ENCODE measurements at places on chromosomes 3 and 15.

GRCh38 chr15:101495334-101496197 lies 6.1 kb upstream of the PCSK6 start:
- DNase-seq: no peak

DNA sequence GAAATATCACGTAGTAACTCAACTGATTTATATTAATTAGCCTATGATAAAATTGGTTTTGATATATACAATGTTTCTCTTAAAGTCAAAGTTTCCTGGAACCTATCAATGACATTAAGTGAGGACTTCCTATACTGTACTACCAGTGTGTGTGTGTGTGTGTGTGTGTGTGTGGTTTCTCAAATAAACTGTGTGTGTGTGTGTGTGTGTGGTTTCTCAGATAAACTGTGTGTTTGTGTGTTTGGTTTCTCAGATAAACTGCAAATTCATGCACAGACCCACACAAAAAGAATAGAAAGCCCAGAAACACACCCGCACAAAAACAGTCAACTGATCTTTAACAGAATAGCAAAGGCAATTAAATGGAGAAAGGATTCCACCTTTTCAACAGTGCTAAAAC lies 14.5 kb upstream of the WDR5B start:
- no peak for DNase-seq

DNA sequence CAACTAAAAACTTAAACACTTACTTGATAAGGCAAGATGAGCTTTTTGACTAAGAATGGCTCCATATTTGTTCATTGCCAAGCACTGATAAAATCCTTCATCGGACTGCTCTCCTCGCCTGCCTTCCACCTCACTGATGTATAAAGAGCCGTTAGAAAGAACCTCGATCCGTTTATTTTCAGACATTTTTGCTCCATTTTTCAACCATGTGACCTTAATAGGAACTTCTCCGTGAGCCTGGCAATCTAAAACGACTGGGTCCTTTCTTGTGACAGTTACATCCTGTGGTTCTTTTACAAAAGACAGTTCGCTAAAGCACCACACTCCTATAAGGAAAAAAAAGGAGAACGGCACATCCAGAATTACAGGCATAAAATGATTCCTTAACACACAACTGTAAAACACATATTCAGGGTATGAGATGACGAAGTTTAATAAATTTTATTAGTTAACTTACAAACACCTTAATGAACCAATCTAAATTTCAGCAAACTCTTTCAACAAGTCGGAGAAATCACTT lies 2.5 kb downstream of the PRTG start:
- no peak for DNase-seq

DNA sequence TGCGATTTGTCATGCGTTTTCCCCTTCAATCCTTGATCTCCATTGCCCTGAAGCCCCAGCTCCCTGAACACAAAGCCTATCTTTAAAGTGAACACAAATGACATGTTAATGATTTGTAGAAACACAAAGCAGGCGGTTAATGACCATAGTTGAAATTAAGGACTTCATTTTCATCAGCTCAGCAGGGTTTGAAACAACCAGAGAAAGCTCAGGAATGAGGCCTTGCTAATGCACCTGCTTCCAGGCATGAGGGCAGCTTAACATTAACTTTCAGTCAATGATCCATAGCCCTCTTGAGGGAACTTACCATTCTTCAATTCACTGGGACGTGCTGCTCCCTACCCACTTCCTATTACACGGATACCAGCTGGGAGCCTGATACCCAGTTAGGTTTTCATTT lies 427.2 kb upstream of the CBLB start:
- DNase-seq: no peak

DNA sequence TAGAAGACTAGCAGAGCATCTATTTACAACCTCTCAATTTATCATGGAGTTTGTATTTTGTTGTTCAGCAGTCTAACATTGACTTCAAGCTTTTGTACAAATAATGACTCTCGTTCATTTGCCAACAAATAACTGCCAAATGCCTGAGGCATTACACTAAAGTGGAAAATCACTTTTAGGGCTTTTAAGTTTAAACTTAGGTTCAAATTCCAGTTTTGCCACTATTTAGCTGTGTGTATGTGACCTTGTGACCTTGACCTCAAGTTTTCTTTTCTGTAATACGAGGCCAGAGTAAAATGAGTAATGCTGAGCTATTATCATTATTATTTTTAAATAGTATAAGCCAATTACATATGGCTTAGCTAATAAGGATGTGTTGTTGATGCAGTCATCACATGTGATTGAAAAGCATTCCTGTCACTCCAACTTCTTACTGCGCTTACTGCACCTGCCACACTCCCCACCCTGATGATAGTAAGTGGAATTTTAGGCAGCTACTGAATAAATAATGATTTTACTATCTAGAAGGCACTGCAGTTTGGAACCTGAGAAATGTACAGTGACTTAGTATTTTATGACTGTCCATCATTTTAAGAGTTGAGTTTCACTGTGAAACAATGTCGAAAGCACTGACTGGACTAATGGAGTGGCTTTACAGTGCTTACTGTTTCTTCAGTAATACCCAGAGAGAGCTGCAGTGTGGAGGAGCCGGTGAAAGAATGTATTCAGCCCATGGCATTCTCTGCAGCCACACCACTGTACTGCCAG lies 16.3 kb downstream of the ARL8B start:
- no peak for DNase-seq

- DNase-seq: no peak
Observed at GRCh38 chr3:114565216-114565615, 271.4 kb downstream of the TIGIT start.

- no peak for DNase-seq
Observed at GRCh38 chr3:72593881-72594397, 254.3 kb downstream of the SHQ1 start.

- DNase-seq: no peak
Observed at GRCh38 chr3:144032531-144033239, 61.1 kb downstream of the DIPK2A start.

DNA sequence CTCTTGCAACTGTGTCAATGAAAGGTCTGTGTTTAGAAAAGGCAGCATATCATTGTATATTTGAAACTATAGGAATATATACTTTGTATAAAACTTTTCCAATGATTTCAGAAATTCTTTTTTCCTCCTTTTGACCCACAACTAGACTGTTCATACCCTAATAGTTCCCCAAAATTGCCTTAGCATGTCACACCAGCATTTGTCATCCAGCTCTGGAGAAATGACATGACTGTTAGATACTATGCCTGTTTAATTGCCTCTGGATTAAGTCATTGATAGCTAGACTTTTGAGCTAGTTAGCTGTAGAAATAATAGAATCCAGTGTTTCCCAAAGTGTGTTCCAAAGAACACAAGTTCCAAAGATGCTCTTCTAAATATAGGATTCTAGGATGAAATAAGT lies 32.4 kb downstream of the B3GALNT1 start:
- DNase-seq: no peak

DNA sequence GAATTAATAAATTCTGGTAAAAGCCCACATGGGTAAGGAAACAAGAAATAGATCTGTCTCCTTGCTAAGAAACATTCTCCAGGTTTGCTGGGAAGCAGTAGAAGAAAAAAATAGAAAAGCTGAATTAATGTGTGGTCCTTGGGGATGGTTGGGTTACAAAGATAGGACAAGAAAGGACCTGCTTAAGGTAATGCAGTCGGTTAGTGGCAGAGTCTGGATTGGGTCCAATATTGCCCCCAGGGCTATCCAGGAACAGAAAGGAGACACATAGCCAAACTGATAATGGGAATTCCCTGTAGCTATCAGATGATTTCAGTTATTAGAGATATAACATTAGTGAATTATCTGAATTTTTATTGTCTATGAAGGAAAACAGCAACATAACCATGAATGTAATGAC lies 584.3 kb downstream of the ROBO1 start:
- DNase-seq: no peak

DNA sequence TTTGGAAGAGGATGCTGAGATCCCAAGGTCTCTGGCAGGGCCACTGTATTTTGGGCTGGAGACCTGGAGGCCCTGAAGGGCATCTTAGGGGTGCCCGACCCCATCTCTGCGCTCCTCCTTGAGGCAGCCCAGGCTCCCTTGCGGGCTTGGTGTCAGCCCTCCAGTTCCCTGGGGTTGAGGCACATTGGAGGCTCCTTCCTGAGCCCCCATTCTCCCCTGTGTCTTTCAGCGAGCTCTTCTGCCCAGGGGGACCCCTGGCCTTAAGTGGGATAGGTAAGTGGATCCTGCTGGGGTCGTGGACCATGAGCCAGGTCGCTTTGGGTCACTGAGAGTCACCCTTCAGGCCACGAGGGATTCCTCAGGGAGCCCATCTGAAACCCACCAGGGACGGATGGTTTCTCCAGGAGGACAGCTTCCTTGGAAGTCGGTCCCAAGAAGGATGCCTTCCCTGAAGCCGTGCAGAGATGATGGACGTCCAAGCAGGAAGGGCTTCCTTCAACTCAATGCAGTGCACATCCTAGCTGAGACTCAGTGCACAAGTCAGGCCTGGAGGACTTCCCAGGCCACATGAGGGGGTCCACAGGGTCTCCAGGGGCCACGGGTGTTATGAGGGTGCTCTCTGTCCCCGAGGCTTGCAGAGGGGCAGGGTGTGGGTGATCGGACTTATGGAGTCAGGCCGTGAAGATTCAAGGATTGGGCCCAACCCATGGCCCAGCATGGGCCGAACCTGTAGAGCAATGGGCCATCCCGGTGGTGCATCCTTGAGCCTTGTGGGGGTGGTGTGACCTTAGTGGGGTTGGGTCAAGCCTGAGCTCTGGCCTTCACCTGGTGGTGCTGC lies 224.3 kb downstream of the SNRPN start:
- DNase-seq: no peak

GRCh38 chr15:80643431-80643951 lies 51.6 kb upstream of the ABHD17C start:
- no peak for DNase-seq

DNA sequence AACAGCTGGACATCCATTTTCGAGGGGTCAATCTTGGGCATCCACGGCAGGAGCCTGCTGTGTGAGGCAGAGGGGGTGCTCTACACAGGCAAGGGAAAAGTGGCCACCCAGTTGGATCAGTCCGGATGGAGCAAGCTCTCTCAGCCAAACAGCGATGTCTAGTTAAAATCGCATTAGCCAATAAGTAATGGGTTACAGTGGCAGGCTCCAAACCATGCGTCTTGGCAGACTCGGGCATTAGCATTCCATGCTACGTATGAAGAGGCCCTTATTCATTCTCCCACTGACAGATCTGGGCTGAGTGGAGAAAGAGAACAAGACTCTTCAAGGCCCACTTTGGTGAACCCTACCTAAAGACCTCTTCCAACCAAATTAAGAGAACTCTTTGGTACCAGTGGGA lies 49.3 kb downstream of the CCNB2 start:
- no peak for DNase-seq

DNA sequence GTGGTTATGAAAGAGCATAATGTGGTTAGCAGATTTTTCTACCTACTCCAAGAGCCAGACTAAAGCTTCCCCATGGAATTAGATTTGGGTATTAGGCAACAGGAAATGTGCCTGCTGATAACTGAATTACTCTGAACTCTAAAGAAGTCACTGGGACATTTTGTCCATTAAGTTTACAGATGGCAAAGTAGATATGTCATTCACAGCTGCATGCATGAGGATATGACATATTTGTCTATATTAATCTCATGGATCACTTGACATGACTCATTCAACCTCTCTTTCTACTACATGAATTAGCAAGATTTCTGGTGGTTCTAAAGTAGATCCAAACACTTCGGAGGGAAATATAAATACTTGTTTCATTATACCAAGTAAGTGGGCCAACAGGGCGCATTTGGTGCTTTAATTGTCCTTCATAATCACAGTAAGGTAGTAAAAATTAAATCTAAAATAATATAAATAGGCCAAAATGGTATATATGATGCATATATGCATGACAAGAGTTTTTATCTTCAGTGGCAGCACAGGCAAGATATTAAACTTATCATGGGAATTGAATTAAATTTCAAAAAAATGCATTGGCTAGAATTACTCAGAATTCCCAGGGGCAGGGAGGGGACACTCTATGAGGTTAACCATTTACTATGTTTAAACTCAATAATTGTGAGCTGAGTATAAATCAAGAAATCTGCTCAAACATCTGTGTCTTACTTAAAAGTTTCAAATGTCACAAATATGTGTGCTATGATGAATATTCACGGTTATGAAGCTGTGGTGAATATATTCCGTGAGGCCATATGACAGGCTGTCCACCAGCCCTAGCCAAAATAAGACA lies 365.3 kb upstream of the KCNMB2 start:
- no peak for DNase-seq

DNA sequence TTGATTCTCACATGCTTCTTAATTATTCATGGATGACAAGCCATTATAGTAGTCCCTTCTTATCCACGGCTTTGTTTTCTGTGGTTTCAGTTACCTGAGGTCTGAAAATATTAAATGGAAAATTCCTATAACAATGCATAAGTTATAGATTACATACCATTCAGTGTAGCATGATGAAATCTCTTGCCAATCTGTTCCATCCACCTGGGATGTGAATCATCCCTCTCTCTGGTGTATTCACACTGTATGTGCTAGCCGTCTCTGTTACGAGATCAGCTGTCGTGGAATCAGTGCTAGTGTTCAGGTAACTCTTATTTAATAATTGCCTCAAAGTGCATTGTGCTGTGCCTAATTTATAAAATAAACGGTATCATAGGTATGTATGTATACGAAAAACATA lies 5.2 kb downstream of the WDR5B start:
- DNase-seq: no peak

- DNase-seq: no peak
Observed at GRCh38 chr15:48493084-48493762, 152.3 kb downstream of the FBN1 start.

GRCh38 chr3:38585791-38586420 lies 63.6 kb downstream of the SCN5A start:
- no peak for DNase-seq

- DNase-seq: no peak
Observed at GRCh38 chr3:134590766-134591165, 60.1 kb downstream of the KY start.

DNA sequence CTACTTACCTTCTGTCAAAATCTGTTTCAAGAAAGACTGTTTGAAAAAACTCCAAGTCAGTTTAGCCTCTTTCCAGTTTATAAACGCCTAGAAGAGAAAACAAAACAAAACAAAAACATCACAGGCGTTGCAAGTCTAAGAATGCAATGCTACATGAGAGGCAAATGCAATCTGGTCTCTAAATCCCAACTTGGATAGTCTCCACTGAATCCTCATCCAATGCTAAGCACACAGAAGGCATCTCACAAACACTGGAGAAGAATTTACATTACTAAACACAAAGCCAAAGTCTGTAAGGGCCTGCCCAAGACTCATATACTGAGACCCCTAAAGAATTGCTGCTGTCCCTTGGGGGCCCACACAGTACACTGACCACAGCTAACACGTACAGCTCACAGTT lies 18.4 kb downstream of the RFT1 start:
- DNase-seq: no peak

DNA sequence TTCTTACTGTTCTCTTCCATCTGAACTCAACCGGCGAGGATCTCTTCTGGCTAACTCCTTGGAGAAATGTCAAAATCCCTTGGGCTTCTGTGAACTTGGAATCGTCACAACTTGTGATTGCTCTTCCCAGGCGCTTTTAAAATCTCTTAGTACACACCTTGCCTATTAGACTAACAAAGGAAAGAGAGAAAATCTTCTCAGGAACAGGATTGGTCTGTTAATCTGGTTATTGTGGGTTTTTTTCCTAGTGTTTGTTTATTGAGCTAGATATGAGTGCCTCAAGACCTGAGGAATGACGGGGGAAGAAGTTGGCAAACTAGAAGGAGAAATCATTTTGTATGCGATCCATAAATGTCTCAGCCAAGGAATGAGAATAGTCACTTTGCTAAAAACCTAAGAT lies at the start of gene ATP13A5:
Gene ATP13A5 (minus strand): TSS at position 48 of the 400 bp plus-strand sequence. CDS start 28 bp downstream, at position 20.
- no peak for DNase-seq

Data from stimulated activated CD8-positive, alpha-beta memory T cell treated with anti-CD3 and anti-CD28 coated beads, Interleukin-4, amount 100 ng/mL, for 24 hours (primary cell).